ENCODE measurements at places on chromosomes 2 and 18.

- no peak for DNase-seq
Observed at GRCh38 chr2:10733566-10733925, 12.1 kb downstream of the ATP6V1C2 start.

- DNase-seq: no peak
Observed at GRCh38 chr2:30683236-30683956, 123.8 kb downstream of the CAPN13 start.

- DNase-seq: no peak
Observed at GRCh38 chr18:24400587-24400986, 3.0 kb upstream of the OSBPL1A start.

DNA sequence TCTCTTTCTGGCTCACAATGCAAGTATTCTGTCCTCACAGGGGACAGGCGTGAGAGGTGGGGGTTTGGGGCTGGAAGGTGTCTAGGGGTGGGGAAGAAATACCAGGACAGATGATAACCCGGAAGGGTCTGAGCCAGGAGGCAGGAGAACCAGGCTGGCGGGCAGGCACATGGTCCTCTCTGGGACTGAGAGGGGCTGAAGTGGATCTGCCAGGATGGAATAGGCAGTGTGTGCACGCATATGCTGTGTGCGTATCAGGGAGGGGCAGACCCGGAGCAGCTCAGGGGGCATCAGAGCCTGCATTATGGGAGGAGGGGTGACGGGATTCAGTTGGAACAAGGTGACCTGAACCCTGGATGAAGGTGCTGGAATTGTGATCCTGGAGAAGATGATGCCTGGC lies 157.3 kb downstream of the DYSF start:
- DNase-seq: no peak

- no peak for DNase-seq
Observed at GRCh38 chr2:120450196-120450820, 104.4 kb downstream of the INHBB start.

- DNase-seq: no peak
Observed at GRCh38 chr2:66665124-66665984, 230.4 kb downstream of the MEIS1 start.

- DNase-seq: no peak
Observed at GRCh38 chr2:207734636-207735512, 23.4 kb downstream of the CCNYL1 start.

GRCh38 chr2:109284826-109285225 lies 155.8 kb downstream of the SH3RF3 start:
- peak; percentile 41 for DNase-seq

DNA sequence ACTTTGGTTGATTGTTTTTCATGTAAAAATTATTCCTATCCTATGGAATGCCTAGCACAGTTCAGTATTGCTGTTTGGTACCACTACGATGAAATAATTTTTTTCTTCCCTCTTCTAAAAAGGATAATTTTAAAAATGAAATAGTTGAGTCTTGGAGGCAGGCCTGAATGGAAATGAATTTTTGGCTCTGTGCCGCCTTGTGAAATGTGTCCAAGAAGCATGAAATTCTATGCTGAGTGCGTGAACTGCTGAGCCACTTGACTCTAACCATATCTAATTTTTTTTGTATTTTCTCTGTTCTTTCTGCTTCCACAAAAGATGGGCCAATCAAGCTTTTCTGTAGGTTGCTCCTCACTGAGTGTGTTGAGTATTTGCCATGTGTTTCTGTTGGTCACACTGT lies 95.0 kb downstream of the PRPF40A start:
- DNase-seq: no peak

DNA sequence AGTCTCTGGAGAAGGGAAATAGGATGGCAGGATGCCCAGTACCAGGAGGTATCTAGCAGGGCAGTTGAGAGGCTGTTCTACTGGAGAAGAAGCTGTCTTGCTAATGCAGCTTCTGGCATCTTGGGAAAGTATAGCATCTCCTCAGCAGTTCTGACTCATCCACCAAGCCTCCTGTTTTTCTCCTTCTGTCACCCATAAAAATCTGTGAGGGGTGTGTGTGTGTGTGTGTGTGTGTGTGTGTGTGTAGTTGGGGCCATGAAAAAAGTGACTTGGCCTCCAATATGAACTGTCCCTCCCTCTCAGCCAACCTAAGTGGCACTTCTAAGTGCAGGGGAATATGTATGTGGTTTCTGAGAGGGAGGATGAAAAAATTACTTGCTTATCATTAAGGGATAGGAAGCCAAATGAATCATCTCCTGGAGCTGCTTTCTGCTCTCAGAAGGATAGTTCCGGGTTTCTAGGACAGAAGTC lies 83.9 kb downstream of the CBLN2 start:
- no peak for DNase-seq

- no peak for DNase-seq
Observed at GRCh38 chr2:877747-878146, 72.9 kb upstream of the SNTG2 start.

DNA sequence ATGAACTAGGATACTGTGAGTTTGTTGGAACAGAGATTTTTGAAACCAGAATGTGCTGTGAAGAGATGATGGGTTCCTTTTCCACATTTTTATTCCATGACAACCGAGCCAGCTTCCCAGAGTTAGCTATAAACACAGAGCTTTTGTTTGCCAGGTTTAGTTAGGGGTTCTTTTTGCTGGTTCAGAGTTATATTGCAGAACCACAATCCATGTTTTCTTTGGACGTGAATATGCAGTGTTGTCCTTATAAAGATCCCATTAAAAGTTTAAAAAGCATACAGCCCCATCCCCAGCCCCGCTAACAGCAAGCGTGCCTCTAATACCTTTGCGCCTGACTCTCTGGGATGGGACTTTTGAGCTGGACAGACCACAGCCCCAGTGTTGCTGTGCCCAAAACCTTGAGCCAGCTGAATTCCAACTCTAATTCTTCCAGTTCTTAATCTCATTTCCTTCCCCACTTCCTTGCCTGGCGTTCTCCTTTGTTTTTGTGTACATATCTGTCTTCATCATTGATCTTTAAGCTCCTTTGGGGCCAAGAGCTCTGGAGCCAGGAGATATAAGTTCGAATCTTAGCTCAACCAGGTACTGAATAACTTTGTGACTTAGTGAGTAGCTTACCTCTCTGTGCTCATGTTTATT lies 72.3 kb downstream of the SPATS2L start:
- peak; percentile 35 for DNase-seq

DNA sequence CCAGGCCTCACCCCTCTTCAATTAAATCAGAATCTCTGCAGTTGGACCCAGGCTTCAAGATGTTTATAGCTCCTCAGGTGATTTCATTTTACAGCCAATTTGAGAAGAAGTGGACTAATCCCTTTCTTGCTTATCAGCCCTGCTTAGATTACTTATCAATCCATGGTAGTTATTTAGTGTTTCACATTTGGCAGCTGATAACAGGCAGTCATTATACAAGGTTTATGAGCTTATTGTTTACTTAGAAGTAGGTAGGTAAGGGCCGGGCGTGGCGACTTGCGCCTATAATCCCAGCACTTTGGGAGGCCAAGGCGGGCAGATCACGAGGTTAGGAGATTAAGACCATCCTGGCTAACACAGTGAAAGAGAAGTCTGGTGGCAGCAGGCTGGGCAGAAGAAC lies 237.5 kb downstream of the CTNNA2 start:
- no peak for DNase-seq

- DNase-seq: no peak
Observed at GRCh38 chr2:115610888-115611287, 1168.4 kb downstream of the DPP10 start.

DNA sequence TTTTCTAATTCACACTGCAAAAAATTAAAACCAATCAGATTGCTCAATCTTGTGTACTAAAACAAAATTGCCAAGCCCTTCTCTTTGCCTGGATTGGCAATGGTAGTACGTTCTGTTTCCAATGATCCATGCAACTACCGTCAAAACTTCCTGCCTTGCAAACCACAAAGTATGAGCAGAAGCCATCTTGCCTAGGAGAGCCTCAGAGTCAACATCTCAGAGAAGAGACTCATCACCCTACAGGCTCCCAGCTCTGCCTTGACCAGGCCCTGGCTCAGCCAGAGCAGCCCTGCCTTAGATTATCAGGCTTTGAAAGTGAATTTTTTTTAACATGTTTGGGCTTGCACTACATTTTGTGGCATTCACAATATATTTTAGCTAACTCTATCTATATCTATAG lies 574.1 kb downstream of the SATB2 start:
- no peak for DNase-seq

DNA sequence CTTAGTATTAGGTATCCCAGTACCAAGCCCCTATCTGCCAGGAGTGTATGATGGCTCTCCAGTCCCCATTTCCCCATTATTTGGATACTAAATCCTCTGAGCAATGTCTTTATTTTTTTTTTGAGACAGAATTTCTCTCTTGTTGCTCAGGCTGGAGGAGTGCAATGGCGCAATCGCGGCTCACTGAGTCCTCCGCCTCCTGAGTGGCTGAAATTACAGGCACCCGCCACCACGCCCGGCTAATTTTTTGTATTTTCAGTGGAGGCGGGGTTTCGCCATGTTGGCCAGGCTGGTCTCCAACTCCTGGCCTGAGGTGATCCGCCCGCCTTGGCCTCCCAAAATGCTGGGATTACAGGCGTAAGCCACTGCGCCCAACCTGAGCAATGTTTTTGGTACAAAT lies 3.6 kb upstream of the PHLPP1 start:
- no peak for DNase-seq

DNA sequence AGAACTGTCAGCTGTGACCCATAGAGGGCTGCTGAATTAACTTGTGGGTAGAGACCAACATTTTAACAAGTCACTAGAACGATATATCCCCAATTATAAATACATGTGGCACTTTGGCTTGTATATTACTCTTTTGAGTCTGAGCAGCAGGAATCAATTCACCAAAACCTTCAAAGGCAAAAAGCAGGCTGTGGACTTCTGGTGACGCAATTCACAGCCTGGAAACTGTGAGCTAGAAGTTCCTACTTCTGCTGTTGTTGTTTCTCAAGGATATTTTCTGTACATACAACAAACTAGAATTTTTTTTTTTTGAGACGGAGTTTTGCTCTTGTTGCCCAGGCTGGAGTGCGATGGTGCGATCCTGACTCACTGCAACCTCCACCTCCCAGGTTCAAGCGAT lies 37.3 kb downstream of the PTCD3 start:
- DNase-seq: no peak

DNA sequence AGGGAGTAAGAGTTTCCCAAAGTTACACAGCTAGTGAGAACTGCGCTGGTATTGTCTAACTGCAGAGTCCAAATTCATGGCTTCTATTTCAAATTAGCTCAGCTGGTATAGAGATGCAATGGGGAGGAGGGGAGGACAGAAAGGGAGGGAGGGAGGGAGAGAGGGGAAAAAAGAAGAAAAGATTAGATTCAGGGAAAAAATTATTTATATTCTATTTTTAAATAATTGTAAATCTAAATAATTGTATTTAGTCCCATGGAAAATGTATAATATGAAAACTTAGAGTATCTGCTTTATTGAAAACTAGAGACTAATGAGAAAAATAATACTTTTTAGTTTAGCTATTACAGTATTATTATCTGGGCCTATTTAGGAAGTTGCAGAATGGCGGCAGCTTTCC lies 37.3 kb upstream of the VIT start:
- no peak for DNase-seq

DNA sequence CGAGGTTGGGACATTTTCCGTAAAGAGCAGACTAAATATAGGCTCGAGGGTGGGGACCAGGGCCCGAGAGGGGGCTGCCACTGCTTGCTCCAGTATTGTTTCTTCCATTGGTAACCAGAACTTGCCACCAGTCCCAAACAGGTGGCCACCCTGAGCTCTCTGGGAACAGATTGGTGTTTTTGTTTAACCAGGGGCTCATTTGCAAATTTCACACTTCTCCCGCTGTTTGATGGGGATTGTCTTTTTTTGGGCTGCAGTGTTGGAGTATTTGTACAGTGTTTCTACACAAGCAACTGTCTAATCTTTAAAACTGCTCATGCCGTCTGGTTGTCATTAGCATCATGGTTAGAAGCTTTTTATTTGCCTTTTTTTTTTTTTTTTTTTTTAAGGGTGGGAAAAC lies 8.5 kb downstream of the AGAP1 start:
- DNase-seq: no peak

DNA sequence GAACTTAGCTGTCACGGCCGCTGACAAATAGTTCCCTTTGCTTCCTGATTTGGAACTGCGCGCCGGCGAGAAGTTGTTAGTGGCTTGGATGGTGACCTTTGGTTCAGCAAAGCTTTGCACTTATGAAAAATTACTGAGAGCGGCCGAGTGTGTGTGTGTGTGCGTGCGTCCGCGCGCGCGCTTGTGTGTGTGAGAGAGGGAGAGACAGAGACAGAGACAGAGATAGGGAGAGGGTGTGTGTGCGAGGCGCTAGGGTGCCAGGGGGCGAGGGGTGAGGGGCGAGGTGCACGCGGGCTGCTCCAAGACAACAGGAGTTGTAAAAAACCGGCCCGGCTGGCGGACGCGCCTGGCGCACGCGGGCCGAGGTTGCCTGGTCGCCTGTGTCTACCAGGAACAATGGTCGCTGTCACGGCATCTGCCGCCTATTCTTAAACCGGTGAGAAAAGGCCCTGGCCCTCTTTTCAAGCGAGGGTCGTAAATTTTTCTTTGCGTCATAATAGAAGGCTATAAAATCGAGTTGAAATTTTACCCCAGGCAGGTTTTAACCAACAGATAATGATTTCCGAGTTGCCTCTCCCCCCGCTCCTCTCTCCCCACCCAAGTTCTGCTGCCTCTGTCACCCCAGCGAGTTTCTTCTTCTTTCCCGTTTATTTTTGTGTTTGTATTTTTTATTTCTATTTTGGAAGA lies 535 bp downstream of the HOXD3 start:
- no peak for DNase-seq

GRCh38 chr2:112623913-112624777 lies 21.6 kb upstream of the SLC20A1 start:
- no peak for DNase-seq

DNA sequence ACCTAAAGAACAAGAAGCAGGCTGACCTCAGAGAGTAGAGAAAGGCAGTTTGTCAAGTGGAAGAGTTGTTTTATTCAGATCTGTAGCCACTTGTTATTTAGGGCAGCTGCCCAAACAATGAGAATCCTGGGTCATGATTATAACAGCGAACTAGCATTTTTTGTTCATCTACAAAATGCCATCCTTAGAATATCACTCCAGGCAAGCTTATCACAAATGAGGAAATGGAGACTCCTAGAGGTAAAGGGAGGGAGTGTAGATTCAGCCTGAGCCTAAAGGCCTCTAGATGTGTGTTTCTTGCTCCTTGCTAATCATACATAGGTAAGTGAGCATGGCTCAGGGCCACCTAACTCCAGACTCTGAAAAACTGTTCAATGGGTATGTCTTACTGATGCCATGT lies 126.1 kb downstream of the HNMT start:
- DNase-seq: peak; percentile 60

DNA sequence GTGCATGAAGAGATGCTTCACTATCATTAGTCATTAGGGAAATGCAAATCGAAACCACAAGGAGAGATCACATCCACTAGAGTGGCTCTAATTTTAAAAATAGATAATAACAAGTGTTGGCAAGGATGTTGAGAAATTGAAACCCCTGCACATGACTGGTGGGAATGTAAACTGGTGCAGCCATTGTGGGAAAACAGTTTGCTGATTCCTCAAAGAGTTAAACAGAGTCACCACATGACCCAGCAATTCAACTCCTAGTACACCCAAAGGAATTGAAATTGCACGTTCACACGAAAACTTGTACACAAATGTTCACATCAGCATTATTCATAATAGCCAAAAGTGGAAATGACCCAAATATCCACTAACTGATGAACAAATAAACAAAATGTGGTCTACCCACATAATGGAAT lies 179.5 kb downstream of the BCL2 start:
- DNase-seq: no peak

GRCh38 chr18:76345901-76346300 lies 149.1 kb downstream of the ZNF516 start:
- DNase-seq: no peak

GRCh38 chr2:171824086-171824485 lies 70.0 kb downstream of the SLC25A12 start:
- DNase-seq: no peak

- DNase-seq: peak; percentile 71
Observed at GRCh38 chr2:181742922-181743722, 62.8 kb upstream of the NEUROD1 start.
